GM12892 (cell line): ENCODE measurements at places on chromosomes 11 and 22.

- DNase-seq: no peak
Measured at GRCh38 chr22:47533961-47534803, 771.7 kb downstream of the TBC1D22A start.

DNA sequence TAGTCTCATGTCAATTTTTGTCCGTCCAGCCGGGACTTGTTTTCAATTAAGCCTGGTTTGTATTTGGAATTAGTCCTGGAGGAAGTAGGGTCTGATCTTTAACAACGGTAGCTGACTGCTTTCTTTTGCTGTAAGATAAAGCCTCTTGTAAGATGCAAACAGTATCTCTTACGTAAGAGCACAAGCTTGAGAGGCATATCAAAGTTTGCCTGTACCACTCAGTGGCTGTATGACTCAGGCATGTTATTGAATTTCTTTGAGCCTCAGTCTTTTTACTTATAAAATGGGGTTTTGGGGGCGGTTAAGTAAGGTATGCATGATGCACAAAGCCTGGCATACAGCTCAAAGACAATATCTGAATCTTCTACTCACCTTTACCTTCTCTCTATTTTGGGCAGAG, 198.4 kb upstream of the NARS2 start:
- no peak for DNase-seq

GRCh38 chr11:73189723-73190556, 28.1 kb upstream of the P2RY2 start:
- no peak for DNase-seq

GRCh38 chr11:66032957-66033735, 6.9 kb upstream of the CATSPER1 start:
- DNase-seq: no peak

DNA sequence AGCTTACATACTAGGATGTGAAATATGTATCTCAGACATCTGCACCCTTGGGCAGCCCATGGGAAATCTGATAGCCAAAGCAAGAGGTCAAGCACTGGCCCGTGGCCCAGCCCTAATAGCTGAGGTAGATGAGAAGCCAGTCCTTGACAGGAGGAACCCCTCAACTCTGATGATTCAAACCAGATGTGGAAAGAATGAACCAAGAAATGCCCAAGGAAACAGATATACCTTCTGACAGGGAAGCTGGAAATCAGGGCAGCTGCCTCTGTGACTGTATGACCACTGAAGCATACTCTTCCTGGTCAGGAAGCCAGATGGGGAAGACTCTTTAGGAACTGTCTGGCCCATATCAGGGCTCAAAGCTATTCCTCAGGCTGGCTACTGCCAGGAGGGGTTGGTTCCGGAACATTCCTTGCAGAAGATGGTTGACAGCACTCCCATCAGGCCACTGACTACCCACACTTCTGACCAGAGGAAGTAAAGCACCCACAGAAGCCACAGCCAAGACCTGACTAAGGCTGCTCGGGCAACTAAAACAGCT, 124.2 kb downstream of the SWAP70 start:
- DNase-seq: no peak

- DNase-seq: no peak
Measured at GRCh38 chr11:34706709-34707461, 86.0 kb downstream of the EHF start.

DNA sequence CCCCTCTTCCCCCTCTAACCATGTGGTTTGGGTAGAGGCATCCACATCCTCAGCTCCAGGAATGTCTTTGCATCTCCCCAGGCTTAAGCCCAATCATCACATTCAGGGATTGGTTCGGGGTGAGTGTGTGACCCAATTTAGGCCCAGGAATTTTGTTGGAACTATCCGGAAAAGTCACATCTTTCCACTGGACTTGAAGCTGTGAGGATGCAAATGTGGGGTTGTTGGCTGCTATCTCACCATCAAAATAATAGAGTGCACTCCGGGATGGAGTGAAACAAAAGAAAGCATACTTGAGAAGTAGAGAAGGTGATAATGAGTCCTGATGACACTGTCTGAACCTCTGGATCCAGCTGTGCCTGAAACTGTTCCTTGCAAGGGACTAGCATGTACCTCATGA, 33.8 kb upstream of the OLFML1 start:
- DNase-seq: no peak

DNA sequence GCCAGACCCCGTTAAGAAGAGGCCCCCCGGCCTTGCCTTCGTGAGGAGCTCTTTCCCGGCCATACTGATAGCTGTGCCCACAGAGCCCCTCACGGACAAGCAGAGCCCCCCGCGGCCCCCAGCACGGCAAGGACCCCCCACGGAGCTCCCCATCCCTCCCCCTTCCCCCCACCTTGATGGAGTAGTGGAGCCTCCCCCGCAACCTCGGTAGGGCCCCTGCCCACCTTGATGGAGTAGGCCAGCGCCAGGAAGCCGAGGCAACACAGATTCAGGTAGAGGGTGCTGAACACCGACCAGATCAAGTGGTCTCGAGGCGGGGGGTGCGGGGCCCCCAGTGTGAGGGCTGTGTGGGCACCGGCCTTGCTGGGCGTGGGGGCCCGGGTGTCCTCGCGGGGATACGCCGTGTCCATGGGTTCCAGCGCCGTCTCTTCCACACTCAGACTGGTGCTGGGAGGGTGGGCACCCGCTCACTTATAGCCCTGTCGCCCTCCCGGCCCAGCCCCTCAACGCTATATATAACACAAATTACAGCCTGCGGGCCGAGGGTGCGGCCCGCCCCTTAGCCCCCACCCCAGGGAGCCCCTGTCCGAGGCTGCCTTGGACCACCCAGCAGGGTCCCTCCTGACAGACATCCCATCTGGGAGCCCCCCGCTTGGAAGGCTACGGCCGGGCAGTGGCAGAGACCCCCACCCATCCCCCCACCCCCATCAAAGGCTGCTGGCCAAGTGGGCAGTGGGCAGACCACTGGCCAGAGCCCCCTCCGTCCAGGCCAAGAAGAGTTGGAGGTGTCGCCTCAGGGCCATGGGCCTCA, at the start of gene IFITM5:
IFITM5 (minus strand) TSS at position 446 of the 811 bp plus-strand sequence; CDS start at position 410, 36 bp downstream.
- DNase-seq: no peak

DNA sequence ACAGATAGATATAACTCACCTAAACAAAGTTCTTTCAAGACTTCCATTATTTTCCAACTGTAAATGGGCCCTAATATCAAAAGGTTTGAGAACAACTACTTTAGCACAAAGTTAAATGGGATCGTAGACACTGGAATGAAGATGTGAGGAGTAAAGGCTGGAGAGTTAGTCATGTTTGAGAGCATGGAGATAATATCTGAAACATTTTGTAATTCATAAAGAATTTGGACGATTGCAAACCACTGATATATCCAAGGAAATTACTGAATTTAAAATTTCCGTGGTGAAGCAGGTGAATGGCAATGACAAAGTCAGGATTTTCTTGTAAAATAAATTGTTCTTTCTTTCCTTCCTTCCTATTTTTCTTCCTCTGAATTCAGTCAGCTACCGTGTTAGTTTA, 564.9 kb downstream of the CNTN5 start:
- no peak for DNase-seq

- DNase-seq: peak; percentile 12
Measured at GRCh38 chr11:285021-285893, 3.7 kb upstream of the PGGHG start.

GRCh38 chr22:29072193-29072978, 449 bp upstream of the KREMEN1 start:
- peak; percentile 86 for DNase-seq

GRCh38 chr11:71387784-71388636, 60.2 kb downstream of the DHCR7 start:
- no peak for DNase-seq

- DNase-seq: no peak
Measured at GRCh38 chr22:24323695-24324094, 53.1 kb downstream of the SPECC1L start.

DNA sequence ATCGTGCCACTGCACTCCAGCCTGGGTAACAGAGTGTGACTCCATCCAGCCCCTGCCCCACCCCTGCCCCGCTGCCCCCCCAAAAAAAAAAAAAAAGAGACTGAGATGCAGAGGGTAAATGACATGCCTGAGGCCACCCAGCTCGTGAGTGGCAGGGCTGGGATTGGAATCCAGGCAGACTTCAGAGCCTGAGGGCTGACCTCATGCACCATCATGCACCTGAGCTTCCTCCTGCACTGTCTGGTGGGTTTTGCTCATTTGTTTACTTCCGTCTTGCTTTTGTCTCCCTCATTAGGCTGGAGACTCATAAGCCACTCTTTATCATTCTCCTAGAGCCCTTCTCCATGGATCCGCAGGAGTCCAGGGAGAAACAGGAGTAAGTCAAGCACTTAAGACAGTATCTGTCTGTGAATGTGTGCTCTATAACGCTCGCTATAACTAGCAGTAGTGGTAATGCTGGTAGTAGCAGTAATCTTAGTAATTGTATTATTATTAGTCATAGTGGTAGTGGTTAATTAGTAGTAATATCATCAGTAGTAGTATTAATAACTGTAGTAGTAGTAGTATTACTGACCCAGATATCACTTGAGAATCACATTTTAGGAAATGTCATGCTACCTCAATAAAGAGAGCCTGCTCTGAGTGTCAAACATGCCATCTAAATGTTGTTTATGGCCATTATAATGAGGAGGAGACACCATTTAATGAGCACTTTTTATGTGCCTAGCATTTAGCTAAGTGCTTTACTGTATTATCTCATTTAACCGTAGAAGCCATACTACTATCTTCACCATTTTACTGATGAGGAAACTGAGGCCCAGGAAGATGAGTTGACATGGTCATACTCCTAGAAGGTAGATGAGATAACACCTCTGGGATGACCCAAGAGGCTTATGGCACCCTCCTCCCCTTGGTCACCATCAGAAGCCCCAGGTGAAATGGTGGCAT, 85.0 kb downstream of the NAT10 start:
- no peak for DNase-seq

DNA sequence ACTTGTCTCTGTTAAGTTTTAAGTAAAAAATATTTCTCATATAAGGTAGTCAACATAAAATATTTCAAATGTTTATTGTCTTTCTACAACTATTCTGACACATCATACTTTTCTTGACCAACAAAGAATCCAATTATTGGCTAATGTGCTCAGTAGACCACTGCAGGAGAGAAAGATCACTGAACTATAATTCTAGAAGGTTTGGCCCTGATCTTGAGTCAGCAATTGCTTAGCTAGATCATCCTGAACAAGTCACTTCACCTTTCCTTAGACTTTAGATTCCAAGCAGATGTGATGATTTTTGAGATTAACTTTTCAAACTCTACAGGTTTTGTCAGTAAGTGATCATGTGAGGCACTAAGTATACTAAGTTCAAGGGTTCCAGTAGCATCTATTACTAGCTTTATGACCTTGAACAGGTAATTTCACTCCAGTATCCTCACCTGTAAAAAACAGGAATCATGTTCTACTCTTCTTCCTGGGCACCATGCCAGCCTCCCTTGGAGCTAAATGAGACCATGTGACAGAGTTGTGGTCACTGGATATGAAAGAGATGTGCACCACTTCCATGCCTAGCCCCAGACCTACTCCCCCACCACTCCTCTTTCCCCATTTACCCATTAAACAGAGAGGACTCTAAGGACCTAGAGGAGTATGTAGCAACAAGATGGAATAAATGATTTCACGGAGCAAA, 17.3 kb downstream of the PGM2L1 start:
- no peak for DNase-seq

GRCh38 chr11:129308241-129308865, 67.3 kb upstream of the BARX2 start:
- DNase-seq: no peak

- DNase-seq: no peak
Measured at GRCh38 chr22:42280836-42281235, 10.4 kb upstream of the TCF20 start.

DNA sequence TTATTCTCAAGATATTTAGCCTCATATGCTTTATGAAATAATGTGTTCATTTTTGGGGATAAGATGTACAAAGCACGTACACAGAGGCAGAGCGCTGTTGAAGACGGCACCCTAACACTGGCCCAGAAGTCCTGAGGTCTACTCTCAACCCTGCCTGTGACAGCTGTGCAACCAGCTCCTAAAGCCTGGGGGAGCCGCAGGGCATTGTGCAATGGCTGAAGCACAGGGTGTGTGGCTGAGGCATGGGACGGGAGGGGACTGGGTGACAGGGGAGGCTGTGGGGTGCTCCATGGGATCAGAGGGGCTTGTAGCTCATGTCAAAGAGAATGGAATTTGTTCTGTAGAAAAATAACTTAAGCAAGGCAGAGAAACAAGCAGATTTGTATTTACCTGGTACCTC, 27.7 kb downstream of the FAM227A start:
- no peak for DNase-seq

DNA sequence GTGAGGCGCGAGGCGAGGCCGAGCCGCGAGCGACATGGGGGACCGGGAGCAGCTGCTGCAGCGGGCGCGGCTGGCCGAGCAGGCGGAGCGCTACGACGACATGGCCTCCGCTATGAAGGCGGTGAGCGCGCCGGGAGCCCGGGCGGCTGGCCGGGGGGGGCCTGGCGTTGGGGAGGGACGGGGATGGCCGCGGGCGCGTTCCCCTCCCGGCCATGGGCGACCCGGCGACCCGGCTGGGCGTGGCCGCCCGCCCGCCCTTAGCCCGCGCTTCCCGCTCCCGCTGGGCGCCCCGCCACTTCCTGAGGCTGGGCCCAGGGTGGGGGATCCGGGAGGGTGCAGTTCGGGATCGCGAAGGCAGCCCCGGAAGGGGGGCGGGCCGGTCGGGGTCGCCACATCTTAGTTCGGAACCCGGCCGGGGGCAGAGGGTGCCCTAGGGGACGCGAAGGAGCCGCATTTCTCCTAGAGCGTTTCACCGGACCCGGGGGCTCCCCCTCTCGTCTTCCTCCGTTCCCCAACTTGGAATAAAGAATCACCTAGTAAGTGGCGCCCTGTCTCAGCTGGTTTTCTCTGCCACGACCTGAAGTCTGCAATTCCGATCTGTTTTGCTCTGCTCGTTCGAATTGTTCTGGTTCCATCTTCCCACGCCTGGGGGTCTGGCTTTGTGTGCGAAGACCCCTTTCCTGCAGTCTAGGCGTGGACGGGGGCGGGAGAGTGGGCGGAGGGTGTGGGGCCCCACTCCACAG, 536 bp downstream of the YWHAH start:
- DNase-seq: peak; percentile 43

DNA sequence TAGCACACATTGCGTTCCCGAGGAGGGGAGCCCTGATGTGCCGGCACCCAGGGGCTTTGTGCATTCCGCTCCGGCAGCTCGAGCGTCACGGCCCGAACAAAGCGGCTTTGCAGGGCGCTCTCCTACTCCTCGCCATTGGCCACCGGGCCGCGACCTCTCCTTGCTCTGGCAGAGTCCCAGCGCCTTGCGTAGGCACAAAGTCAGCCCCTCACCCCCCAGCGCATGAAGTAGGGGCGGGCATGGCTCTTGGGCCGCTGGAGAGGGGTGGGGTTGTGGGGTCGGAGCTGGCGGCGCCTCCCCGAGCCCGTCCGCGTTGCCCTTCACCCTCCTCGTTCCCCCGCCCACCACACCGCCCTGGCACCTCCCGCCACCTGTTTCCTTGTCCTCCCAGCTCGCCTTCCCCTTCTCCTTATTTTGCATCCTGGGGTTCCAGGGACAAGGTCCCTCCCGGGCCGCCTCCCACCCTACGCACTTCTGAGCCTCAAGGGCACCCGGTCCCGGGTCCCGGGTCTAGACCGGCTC, 753 bp upstream of the PPARA start:
- DNase-seq: no peak

GRCh38 chr11:7489376-7489775, 4.1 kb downstream of the OLFML1 start:
- DNase-seq: no peak

GRCh38 chr11:127451861-127452260, 451.3 kb upstream of the KIRREL3 start:
- DNase-seq: no peak

GRCh38 chr11:123630126-123630608, 24.3 kb downstream of the SCN3B start:
- no peak for DNase-seq
